HCEC 1CT (cell line): ENCODE measurements at places on chromosomes 6 and 20.
A peak's percentile ranks its signal among the peaks of the same experiment; 100 is the strongest.

DNA sequence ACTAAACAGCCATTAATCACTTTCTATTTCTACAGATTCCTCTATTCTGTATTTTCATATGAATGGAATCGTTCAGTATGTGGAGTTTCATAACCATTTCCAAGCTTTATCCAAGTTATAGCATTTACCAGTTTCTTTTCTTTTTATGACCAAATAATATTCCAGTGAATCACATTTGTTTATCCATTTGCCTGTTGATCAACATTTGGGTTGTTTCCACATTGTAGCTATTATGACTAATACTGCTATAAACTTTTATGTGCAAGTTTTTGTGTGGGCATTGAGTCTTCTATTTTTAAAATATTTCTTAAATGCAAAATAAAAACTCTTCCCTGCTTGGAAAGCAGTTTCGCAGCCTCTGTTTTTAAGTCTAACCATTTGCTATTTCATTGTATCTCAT, 336.4 kb upstream of the OPRM1 start:
- peak; percentile 54 for DNase-seq

DNA sequence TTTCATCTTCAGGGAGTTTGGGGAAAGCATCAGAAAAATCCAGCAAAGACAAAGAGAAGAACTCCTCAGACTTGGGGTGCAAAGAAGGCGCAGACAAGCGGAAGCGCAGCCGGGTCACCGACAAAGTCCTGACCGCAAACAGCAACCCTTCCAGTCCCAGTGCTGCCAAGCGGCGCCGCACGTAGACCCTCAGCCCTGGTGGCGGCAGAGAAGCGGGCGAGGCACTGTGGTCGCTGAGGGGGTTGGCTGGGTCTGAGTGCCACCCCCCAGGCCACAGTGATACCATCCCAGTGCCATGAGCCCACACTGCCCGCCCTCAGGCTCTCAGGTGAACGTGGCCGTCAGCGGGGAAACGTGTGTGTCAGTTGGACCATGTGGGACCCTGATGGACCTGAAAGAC, 3.2 kb downstream of the MRGBP start:
- DNase-seq: no peak

- peak; percentile 84 for DNase-seq
Observed at GRCh38 chr6:131979515-131980337, 28.6 kb upstream of the CCN2 start.

DNA sequence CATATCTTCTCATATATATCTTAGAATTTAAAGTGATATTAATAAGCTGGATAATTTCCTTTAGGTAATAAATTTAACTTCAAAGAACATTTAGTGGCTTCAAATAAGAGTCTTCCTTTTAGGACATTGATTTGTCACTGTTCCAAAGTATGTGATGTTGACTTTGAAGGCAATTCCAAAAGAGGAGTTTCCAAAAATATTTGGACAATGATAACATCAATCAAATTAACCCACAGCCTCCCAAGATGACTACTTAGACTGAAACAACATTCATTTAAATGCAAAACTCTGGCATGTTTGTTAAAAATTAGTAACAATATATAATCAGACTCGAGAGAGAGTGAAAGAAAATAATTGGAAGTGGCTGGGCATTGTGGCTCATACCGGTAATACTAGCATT, 211.1 kb downstream of the OGFRL1 start:
- DNase-seq: no peak

- DNase-seq: no peak
Observed at GRCh38 chr6:116059713-116060571, 749 bp downstream of the FRK start.

- DNase-seq: peak; percentile 32
Observed at GRCh38 chr6:84065693-84066290, 32.2 kb downstream of the MRAP2 start.

DNA sequence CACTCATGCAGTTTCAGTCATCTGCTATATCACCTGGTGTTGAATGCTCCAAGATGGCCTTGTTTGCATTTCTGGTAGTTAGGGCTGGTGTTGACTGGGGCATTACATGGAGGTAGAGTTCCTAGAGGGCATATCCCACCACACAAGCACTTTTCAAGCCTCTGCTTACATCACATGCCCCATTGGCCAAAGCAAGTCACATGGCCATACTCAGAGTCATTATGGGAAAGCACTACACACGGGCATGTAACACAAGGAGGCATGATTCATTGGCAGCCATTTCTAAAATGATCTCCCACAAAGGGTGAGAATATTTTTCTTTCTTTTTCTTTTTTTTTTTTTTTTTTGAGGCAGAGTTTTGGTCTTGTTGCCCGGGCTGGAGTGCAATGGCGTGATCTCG, 73.2 kb downstream of the TRMT6 start:
- DNase-seq: peak; percentile 13

GRCh38 chr6:21587961-21588480, 5.5 kb upstream of the SOX4 start:
- DNase-seq: peak; percentile 42

GRCh38 chr6:44804016-44804415, 416.5 kb downstream of the CDC5L start:
- no peak for DNase-seq

DNA sequence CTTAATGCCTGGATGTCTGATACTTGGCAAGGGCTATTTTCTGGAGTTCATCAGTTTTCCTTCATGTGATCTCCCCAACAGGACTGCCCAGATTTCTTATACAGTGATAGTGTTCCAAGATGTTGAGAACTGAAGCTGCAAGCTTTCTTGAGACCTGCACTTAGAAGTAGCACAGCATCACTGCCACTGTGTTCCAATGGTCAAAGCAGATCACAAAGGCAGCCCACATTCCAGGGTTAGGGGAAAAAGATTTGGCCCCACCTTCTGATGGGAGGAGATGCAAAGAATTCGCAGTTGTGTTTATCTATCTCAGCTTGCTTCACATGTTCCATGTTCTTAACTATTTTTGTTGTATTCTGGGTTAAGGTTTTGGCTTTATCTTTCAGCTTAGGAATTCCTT, 78.2 kb downstream of the GPX5 start:
- no peak for DNase-seq

DNA sequence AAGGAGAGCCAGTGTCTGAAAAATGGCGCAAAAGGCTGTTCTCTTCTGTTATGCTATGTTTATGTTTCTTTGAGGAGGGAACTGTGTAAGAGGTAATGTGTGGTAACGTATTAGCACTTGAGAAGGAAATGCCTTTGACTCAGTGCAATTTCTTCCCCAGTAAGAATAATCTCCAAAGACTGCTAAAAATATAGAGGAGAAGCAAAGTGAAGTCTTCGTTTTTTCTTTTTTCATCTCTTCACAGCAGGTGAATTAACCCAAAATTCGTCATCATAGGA, 47.1 kb upstream of the IFNGR1 start:
- DNase-seq: peak; percentile 7

DNA sequence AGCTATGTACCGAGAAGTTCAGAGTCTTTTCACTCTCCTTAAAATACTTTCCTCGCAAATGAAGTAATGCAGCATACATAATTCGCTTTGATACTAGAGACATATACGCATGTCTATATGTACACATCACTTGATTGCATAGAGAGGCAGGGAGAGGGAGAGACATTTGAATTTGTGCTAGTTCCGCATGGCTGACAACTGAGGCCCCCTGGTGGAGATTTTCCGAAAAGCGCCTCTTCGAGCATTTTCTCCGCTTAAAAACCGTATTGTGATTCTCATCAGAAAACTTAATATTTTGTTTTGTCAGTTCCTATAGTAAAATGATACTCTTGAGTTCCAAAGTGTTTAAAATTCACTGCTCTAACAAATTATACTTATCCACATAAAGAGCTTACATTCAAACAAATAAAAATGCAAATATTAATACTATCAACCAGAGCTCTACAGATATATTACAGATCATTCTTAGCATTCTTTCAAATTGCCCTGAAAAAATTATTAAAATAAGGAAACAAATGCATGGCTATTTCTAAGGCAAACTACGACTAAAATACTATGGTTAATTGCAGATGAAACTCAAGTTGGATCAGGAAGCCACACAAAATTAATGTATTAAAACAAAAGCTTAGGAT, 637 bp downstream of the MYLK4 start:
- peak; percentile 54 for DNase-seq

DNA sequence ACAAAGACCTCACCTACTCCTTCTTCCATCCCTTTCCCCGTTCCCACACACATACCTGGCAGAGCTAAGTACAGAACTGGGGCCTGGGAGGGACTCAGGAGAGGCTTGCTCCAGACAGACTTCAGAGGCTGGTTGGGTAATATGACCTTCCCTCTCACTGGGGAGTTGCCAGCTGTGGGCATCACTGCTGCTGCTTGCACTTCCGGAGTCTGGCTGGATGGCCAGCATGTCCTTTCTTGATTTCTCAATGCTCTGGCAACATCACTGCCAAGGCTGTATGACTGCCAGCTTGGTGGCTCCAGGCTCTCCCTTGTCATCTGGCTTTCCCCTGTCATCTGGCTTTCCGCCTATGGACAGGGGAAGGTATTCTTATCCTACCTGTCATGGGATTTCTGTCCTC, 47.8 kb downstream of the CDH22 start:
- DNase-seq: no peak

DNA sequence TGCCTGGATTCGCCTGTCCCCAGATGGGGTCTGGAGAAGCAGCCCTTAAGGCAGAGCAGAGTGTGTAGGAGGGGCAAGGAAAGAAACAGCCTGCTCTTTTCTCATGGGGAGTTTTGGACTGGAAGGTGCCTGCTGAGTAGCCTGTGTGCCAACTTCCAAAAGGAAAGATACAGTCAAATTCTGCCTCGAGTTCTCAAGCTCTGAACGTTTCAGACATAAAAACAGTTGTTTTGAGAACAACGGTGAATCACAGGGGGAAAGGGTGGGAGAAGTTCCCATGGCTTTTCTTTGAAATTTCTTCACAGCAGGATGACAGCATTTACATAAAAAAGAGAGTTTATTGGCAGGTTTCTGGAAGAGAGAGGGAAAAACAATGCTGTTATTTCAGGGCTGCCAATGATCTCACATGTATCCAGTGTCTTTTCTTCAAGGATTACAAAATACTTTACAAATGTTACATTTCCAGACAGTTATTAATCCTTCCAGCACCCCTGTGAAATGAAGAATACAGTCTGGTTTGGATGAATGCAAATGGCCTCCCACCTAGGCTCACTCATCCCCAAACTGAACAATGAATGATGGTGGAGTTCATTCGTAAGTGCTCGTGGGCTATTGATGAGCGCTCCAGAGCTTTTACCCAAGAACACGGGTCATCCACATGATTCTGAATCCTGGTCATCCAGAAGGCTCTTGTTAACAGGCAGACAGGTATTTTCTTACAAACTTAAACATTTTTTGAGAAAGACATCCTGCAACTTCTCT, 33.8 kb upstream of the ECI2 start:
- DNase-seq: peak; percentile 0

DNA sequence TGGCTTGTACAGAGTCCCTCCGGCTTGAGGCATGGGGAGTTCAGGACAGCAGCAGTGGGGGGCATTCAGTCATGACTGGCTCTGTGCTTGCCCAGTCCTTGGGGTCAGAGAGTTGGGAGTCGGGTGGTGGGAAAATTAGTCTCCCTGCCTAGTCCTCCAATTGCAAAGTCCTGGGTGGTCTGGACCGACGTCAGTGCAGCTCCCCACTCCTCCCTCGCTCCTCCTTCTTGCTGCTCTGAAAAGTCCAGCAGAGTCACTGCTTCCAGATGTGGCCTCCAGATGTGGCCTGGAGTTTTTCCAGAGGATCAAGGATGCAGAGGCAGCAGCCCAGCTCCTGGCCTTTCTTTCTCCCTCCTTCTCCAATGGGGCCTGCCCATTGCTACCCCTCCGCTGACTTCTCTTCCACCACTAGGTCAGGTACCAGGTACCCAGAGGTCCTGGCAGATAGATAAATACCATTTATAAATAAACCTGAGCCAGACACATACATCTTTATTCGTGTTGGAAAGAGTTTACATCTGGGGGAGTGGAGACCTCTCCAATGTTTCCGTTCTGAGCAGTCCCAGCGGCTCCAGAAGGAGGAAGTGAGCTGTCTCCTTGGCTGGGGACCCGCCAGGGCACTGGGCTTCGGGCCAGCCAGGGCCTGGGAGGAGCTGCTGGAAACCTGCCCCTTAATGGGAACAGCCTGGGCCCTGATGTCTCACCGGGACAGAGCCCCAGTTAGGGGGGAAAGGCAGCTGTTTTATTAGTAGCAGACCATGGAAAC, 49.0 kb upstream of the RNF24 start:
- peak; percentile 96 for DNase-seq

- peak; percentile 93 for DNase-seq
Observed at GRCh38 chr20:12201289-12201991, 283.7 kb downstream of the BTBD3 start.

- no peak for DNase-seq
Observed at GRCh38 chr20:34945315-34946077, 10.1 kb downstream of the GSS start.

DNA sequence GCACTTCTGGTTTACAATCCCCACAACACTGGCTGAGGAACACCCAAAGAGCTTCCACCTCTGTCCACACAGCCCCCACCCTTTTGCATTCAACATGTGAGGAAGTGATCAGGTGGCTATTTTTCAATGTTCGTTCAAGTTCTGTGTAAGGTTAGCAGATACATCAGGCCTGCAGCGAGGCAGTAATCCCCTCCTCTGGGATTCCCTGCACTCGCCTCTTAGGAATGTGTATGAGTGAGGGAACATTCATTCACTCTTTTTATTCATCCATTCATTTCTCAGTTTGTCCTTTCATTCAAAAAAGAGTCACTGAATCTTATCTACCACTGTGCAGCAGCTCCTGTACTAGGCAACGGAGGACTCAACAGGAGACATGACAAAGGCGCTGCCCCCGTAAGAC, 236.4 kb upstream of the PRDM1 start:
- DNase-seq: peak; percentile 13

DNA sequence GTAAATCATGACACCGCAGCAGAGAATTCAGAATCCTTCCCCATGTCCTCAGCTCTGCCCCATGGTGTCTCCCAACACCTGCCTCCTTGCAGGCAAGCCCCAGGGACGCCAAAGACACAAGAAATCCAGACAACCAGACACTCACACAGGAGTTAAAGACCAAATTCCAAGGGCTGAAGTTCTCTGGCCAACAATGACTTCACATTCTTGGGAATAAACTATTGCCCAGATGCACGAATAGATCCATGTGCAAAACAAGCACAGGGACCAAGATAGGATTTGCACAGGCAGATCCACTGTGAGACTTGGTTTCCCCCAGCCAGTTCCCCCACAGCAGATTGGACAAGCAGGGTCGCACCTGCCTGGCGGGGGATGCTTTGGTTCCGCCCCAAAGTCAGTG, 246.7 kb downstream of the SOD2 start:
- no peak for DNase-seq

DNA sequence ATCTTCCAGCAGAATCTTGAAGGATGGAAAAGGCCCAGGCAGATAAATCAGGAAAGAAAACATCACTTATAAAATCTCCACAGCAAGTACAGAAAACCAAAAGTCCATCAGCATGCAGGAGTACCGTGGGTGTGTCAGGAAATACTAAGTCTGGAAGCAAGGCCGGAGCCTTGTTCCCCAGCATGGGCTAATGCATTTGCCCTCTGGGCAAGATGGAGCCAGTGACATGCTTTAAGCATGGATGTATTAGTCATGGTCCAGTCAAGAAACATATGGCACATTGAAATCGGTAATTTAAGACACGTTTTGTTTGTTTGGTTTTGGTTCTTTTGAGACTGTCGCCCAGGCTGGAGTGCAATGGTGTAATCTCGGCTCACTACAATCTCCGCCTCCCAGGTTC, 506.0 kb upstream of the JARID2 start:
- no peak for DNase-seq
